ENCODE measurements at places on chromosomes 5 and 9. TPM values are rescaled to one million over a fixed set of nuclear protein-coding genes. Genes with fewer than 3 reads are reported as not detected.
A peak's percentile ranks its signal among the peaks of the same experiment; 100 is the strongest.

Gene THBS4
- total RNA-seq: 8.8 TPM

Gene TAF11L10
- not detected for total RNA-seq

Gene GDF9
- total RNA-seq: 1.5 TPM

Gene PFN3
- total RNA-seq: not detected

Gene KLHL3
- 7.5 TPM for total RNA-seq

- H3K27ac ChIP-seq: no peak overlapping the region
- DNase-seq: no peak
- H3K36me3 ChIP-seq: no peaks in the 10 kb centered on the region
- peaks cover 11% of the 10 kb centered on the region for H3K4me1 ChIP-seq
- H3K4me3 ChIP-seq: no peak overlapping the region
- H3K27me3 ChIP-seq: no peaks in the 10 kb centered on the region
Observed at GRCh38 chr9:7454624-7455023, 345.0 kb downstream of the DMAC1 start.

- peaks cover 7% of the 10 kb centered on the region for H3K27me3 ChIP-seq
- H3K27ac ChIP-seq: no peak overlapping the region
Observed at GRCh38 chr9:108836781-108837180, 19.0 kb downstream of the ACTL7B start.

GRCh38 chr5:10836986-10837385 lies 76.0 kb upstream of the DAP start:
- no peak overlapping the region for H3K4me3 ChIP-seq
- no peaks in the 10 kb centered on the region for H3K27me3 ChIP-seq
- H3K4me1 ChIP-seq: peaks cover 5% of the 10 kb centered on the region
- no peaks in the 10 kb centered on the region for H3K36me3 ChIP-seq
- H3K27ac ChIP-seq: no peak overlapping the region

DNA sequence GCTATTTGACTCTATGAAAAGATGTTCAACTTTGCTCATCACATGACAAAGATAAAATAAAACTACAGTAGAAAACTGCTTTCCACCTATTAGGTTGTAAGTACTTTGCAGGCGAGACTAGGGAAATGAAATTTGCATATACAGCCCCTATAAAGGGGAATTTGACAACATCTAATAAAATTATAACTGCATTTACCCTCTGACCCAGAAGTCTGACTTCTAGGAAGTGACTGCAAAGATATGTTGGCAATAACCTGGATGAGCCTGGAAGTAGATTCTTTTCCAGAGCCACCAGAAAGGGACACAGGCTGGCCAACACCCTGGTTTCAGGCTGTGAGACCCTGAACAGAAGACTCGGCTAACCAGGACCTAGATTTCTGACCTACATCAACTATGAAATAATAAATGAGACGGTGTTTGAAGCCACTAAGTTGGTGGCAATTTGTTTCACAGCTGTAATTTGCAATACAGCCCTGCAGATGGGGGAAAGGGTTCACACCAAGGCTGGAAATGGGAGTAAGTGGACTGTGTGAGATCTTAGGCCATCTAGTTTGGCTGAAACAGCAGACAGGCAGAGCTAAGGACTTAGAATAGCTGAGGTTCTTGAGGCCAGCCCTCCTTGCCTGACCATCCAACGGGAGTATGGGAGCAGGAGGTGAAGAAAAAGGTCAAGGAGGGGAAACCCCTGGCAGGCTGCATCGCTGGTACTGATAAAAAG lies 106.6 kb downstream of the SIL1 start:
- no peak overlapping the region for H3K4me3 ChIP-seq
- H3K27ac ChIP-seq: no peak overlapping the region
- H3K36me3 ChIP-seq: peaks cover 9% of the 10 kb centered on the region
- no peaks in the 10 kb centered on the region for H3K27me3 ChIP-seq
- no peak for DNase-seq
- peaks cover 39% of the 10 kb centered on the region for H3K4me1 ChIP-seq

- H3K27ac ChIP-seq: no peak overlapping the region
- peaks cover 19% of the 10 kb centered on the region for H3K27me3 ChIP-seq
- peaks cover 32% of the 10 kb centered on the region for H3K4me1 ChIP-seq
- H3K4me3 ChIP-seq: no peak overlapping the region
Observed at GRCh38 chr9:129678844-129679243, 13.4 kb downstream of the PRRX2 start.

DNA sequence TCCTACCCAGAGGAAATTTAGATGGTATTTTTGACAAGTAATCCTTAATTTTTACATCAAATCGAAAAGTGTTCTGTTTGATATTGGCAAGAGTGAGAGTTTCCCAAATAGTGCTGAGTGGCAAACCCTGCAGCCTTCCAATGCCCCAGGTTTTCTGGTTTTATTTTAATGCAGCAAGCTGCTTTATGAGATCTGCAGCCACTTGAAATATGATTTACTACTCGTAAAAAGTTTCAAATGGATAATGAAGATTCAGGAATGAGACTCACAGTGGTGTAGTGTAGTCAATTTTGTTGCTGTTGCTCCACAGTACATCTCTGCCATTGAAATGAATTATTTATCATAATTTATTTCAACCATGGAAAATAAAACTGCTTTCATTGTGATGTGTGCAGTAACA lies 23.6 kb upstream of the TLX3 start:
- H3K4me3 ChIP-seq: no peak overlapping the region
- no peaks in the 10 kb centered on the region for H3K4me1 ChIP-seq
- no peak for DNase-seq

- H3K4me1 ChIP-seq: no peaks in the 10 kb centered on the region
- H3K36me3 ChIP-seq: no peaks in the 10 kb centered on the region
- no peak overlapping the region for H3K4me3 ChIP-seq
- H3K27me3 ChIP-seq: no peaks in the 10 kb centered on the region
- DNase-seq: no peak
Observed at GRCh38 chr5:180487556-180487955, 6.6 kb upstream of the CNOT6 start.

DNA sequence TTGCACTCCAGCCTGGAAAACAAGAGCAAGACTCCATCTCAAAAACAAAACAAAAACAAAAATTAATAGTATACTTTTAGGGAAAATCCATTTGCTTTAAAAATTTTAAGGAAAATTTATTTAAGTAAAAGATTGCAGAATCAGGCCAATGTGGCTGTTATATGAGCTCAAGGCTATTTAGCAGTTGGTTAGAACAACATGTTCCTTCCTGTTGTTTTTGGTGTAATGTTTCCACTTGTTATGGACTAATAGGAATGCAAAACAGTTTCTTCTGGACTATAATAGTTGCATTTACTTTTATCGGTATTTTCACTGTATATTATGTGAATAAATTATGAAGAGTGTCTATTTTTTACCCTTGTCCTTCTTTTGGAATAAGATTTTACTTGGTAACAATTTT lies 3.0 kb upstream of the CDC42SE2 start:
- no peak for DNase-seq
- H3K27ac ChIP-seq: no peak overlapping the region
- no peak overlapping the region for H3K4me3 ChIP-seq

GRCh38 chr5:87069974-87070608 lies 197.6 kb upstream of the RASA1 start:
- H3K27ac ChIP-seq: no peak overlapping the region
- no peaks in the 10 kb centered on the region for H3K36me3 ChIP-seq
- no peak overlapping the region for H3K4me3 ChIP-seq
- no peak for DNase-seq
- H3K27me3 ChIP-seq: no peaks in the 10 kb centered on the region

DNA sequence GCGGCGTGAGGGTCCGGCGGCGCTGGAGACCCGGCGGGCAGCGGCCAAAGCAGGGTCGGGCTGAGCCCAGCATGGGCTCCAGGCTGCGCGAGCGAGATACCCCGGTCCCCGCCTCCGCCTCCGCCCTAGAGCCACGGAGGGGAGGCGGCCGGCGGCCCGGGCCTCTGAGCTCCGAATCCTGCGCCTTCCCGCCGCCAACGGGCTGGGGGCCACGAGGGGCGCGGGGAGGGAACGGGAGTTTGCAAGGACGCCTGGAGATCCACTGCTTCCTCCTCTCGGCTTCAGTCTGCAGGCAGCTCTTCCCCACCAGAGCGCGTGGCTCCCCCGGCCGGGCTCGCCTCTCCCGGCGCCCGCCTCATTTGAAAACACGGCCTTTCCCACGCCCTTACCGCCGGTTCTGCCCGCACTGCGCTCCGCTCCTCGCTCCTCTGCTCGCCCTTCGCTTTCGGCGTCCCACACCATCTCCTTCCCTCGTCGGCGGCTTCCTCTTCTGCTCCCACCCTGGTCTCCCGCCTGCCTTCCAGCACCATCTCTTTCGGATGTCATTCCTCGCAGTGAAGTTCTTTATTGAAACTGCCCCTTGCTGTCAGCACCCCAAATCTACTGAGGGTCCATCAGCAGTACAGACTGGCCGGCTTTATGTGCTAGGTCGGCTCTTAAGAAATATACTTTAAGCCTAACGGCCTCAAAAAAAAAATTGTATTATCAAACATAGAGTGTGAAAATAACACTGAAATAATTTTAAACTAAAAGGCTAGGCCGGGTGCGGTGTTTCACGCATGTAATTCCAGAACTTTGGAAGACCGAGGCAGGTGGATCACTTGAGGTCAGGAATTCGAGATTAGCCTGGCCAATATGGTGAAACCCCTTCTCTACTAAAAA lies 105.0 kb upstream of the FAM120A start:
- peaks cover 28% of the 10 kb centered on the region for H3K4me1 ChIP-seq
- no peak overlapping the region for H3K27ac ChIP-seq
- H3K36me3 ChIP-seq: no peaks in the 10 kb centered on the region
- no peak for DNase-seq
- H3K4me3 ChIP-seq: peak overlapping the region; percentile 84

GRCh38 chr9:130051855-130052254 lies 1.9 kb upstream of the GPR107 start:
- no peaks in the 10 kb centered on the region for H3K27me3 ChIP-seq
- DNase-seq: no peak
- H3K36me3 ChIP-seq: no peaks in the 10 kb centered on the region
- H3K27ac ChIP-seq: peak overlapping the region; percentile 98
- peak overlapping the region; percentile 99 for H3K4me3 ChIP-seq

GRCh38 chr9:136337416-136338395 lies 10.4 kb downstream of the GPSM1 start:
- no peaks in the 10 kb centered on the region for H3K27me3 ChIP-seq
- no peak for DNase-seq
- peaks cover 4% of the 10 kb centered on the region for H3K36me3 ChIP-seq

DNA sequence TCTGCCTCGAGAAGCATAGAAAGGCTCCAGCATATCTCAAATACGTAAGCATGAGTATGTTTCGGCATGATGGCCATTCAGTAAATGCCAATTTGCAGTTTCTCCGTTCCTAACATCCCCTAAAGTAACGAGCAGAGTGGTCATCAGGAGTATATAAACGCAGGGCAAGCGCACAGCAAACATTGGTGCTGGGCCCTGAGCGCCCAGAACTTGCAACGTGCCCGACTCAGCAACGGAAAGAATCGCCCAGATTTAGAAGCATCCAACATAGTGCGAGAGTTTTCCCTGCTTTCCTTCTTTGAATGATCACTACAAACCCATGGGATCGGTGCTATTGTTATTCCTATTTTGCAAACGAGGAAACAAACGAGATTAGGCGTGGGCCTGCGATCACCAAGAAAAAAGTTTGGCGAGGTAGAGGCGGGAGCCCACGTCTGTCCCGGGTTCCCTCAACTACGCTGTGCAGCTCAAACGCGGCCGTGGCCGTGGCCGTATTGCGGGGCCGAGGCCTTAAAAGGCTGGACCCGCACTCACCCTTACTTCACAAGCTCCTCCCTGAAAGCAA lies 505 bp downstream of the RPS14 start:
- H3K27ac ChIP-seq: peak overlapping the region; percentile 99
- H3K36me3 ChIP-seq: peaks cover 39% of the 10 kb centered on the region
- DNase-seq: no peak
- H3K4me1 ChIP-seq: peaks cover 23% of the 10 kb centered on the region
- H3K27me3 ChIP-seq: no peaks in the 10 kb centered on the region

- H3K36me3 ChIP-seq: no peaks in the 10 kb centered on the region
- DNase-seq: no peak
- no peaks in the 10 kb centered on the region for H3K4me1 ChIP-seq
Observed at GRCh38 chr5:148687427-148687826, 33.1 kb upstream of the HTR4 start.

- no peaks in the 10 kb centered on the region for H3K27me3 ChIP-seq
- no peak overlapping the region for H3K4me3 ChIP-seq
- DNase-seq: peak; percentile 67
- H3K27ac ChIP-seq: no peak overlapping the region
- H3K4me1 ChIP-seq: peaks cover 9% of the 10 kb centered on the region
Observed at GRCh38 chr5:121503111-121503840, 348.4 kb upstream of the FTMT start.

DNA sequence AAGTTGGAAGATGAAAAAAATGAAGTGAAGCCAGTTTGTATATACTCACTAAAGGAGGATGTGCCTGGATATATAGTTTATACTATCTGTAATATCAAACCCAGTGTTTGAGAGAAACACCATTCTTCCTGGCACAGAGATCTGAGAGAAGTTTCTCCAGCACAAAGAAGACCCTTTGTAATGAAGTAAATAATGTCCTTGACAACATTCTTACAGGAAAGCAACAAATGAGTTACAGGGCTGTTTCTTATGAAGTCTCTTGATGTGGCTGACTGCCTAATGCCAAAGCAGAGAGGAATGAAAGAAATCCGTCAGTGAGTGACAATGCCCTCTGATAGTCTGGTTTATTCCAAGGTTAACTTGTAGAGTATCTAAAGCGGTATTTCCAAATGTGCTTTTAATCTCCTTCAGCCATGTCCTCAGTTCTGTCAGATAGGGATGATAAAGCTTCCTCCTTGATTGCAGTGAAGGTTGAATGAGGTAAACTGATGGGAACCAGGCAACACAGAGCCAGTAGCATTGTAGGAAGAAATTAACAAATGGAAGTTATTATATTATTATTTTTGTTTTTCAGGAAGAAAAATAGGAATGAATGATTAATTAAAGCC lies 123.1 kb upstream of the ZNF608 start:
- H3K27ac ChIP-seq: no peak overlapping the region
- H3K27me3 ChIP-seq: no peaks in the 10 kb centered on the region
- H3K4me1 ChIP-seq: peaks cover 52% of the 10 kb centered on the region
- no peaks in the 10 kb centered on the region for H3K36me3 ChIP-seq

GRCh38 chr5:149938279-149938678 lies 6.3 kb downstream of the PDE6A start:
- no peak overlapping the region for H3K27ac ChIP-seq
- no peak overlapping the region for H3K4me3 ChIP-seq
- no peak for DNase-seq
- no peaks in the 10 kb centered on the region for H3K36me3 ChIP-seq

GRCh38 chr5:135827965-135828781 lies 6.3 kb upstream of the SLC25A48 start:
- H3K4me1 ChIP-seq: peaks cover 11% of the 10 kb centered on the region
- peaks cover 75% of the 10 kb centered on the region for H3K27me3 ChIP-seq
- peak; percentile 57 for DNase-seq
- H3K27ac ChIP-seq: no peak overlapping the region
- no peak overlapping the region for H3K4me3 ChIP-seq
- no peaks in the 10 kb centered on the region for H3K36me3 ChIP-seq

DNA sequence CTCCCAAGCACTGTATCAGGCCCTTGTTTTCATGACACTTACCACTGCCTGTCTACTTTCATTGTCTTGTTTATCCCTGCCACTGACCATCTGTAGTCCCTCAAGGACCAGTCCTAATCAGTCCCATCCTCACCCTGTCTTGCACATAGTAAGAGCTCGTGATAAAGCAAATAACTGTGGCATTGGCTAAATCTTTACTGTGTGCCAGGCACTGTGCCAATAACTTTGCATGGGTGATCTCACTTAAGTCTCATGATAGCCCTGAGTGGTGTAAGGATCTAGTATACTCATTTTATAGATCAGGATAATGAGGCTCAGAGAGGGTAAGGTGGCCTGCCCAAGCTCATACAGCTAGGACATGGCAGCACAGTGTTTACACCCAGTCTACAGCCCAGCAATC lies 5.6 kb downstream of the CDX1 start:
- no peak overlapping the region for H3K4me3 ChIP-seq
- H3K27ac ChIP-seq: no peak overlapping the region
- DNase-seq: no peak
- peaks cover 30% of the 10 kb centered on the region for H3K4me1 ChIP-seq
- no peaks in the 10 kb centered on the region for H3K36me3 ChIP-seq

Measured in type B pancreatic cell (in vitro differentiated cells).